ENCODE measurements at places on chromosomes 5 and 9.

GRCh38 chr9:130191749-130192120 lies 19.5 kb downstream of the NCS1 start:
- DNase-seq, result no peak

GRCh38 chr5:178307267-178308045 lies 74.9 kb upstream of the PHYKPL start:
- DNase-seq, result no peak

GRCh38 chr5:88666761-88667495 lies 216.1 kb downstream of the MEF2C start:
- DNase-seq, result no peak

GRCh38 chr5:91928754-91929521 lies 545.8 kb upstream of the ARRDC3 start:
- no peak for DNase-seq

DNA sequence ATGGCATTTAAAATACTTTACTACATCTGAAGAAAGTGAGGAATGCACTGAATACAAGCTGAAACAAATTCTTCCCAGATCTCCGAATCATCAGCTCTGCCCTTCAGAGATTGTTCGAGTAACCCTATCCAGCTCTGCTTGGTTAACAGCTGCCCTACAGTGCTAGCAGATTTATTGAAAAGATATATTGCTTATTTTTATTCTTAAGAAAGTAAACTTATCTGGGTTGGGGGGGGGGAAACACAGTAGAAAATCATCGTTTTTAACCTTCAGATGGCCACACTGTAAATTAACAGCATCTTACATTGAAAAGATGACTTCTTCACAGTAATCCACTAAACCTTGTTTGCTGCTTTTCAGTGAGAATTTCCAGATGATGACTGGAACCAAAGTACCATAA lies 210.8 kb downstream of the NFIB start:
- DNase-seq, result no peak

DNA sequence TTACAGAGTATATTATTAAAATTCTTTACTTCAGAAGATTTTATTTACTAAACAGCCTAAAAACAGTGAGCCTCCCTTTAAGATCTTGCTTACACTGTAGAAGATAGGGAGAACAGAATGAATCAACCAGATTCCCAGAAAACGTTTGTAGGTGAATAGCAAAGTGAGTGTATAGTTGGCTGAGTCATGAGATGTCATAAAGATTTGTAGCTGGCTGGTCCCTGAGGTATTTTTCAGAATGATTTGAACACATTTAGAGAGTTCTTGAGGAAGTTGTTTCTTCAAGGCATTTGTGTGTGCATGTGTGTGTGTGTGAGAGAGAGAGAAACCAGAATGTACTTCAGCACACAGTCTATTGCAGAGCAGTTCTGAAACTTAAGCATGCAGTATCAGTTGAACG lies 159.4 kb upstream of the PRR16 start:
- no peak for DNase-seq

DNA sequence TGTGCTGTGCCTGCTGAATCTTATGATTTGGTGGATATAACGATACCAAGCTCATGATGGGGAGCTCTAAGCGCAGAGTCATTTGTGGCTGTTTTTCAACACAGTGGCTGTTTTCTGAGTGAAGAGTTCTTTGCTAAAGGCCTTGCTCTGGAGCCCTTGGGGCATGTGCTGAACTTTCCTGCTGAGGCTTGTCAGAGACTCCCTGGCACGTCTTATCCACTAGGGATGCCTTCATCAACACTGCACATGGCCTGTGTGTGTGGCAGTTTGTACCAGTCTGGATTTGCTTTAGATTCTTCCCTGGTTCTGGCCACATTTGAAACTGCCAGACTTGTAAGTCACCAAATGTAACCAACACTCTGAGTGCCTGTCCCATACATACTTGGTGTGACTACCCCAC lies 188.2 kb downstream of the DMRT2 start:
- no peak for DNase-seq

DNA sequence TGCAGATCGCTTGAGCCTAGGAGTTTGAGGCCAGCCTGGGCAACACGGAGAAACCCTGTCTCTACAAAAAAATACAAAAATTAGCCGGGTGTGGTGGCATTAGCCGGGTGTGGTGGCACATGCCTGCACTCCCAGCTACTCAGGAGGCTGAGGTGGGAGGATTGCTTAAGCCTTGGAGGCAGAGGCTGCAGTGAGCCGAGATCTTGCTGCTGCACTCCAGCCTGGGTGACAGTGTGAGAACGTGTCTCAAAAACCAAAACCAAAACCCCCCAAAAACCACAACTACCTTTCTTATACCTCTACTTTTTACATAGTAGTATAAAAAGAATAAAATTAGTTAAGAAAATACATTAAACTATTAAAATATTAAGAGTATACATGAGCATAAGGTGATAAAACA lies 121.2 kb downstream of the RAPGEF6 start:
- no peak for DNase-seq

- DNase-seq, result no peak
Measured at GRCh38 chr9:106560540-106560939, 302.4 kb upstream of the ZNF462 start.

Measured in activated CD4-positive, alpha-beta T cell treated with anti-CD3 and anti-CD28 coated beads for 4 hours (primary cell).